ENCODE measurements at places on chromosomes 3 and 15. TPM values are rescaled to one million over a fixed set of nuclear protein-coding genes. Genes with fewer than 3 reads are reported as not detected.

GRCh38 chr15:36827824-36828223 is 248.4 kb downstream of the CDIN1 start:
- no peak overlapping the region for H3K27ac ChIP-seq
- H3K36me3 ChIP-seq = no peaks in the 10 kb centered on the region
- no peak for DNase-seq

GRCh38 chr3:51963951-51964451 is 3.3 kb downstream of the PCBP4 start:
- H3K4me1 ChIP-seq = peaks cover 8% of the 10 kb centered on the region
- no peaks in the 10 kb centered on the region for H3K36me3 ChIP-seq
- H3K27ac ChIP-seq = no peak overlapping the region
- H3K27me3 ChIP-seq = no peaks in the 10 kb centered on the region
- DNase-seq = no peak

GRCh38 chr3:117246771-117247555 is 537.4 kb downstream of the TUSC7 start:
- no peaks in the 10 kb centered on the region for H3K27me3 ChIP-seq
- H3K4me1 ChIP-seq = no peaks in the 10 kb centered on the region
- H3K27ac ChIP-seq = no peak overlapping the region
- H3K4me3 ChIP-seq = no peak overlapping the region

DNA sequence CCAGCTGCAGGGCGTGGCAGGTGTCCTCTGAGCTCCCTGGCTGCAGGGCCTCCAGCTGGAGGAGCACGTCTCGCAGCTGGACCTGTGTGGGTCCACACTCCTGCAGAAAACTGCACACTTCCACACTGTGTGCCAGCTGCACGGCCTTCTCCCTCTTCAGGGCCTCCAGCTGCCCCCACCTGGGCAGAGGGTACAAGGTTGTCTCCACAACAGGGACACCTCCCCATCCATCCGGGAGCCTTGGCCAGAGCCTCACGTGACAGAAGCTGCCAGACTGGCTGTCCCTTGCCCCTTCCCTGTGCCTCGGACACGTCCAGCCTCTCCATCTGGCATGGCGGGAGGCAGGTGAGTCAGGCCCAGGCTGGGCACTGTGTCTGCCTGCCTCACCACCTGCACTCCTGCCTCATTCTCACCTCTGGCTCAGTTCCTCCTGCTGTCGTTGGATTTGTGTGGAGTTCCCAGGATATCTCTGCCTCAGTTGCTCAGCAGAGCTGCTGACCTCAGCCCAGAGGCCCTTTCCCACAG is 14.5 kb downstream of the SPTBN5 start:
- H3K27ac ChIP-seq = no peak overlapping the region
- peaks cover 11% of the 10 kb centered on the region for H3K27me3 ChIP-seq
- no peaks in the 10 kb centered on the region for H3K36me3 ChIP-seq
- peaks cover 10% of the 10 kb centered on the region for H3K4me1 ChIP-seq
- no peak overlapping the region for H3K4me3 ChIP-seq

DNA sequence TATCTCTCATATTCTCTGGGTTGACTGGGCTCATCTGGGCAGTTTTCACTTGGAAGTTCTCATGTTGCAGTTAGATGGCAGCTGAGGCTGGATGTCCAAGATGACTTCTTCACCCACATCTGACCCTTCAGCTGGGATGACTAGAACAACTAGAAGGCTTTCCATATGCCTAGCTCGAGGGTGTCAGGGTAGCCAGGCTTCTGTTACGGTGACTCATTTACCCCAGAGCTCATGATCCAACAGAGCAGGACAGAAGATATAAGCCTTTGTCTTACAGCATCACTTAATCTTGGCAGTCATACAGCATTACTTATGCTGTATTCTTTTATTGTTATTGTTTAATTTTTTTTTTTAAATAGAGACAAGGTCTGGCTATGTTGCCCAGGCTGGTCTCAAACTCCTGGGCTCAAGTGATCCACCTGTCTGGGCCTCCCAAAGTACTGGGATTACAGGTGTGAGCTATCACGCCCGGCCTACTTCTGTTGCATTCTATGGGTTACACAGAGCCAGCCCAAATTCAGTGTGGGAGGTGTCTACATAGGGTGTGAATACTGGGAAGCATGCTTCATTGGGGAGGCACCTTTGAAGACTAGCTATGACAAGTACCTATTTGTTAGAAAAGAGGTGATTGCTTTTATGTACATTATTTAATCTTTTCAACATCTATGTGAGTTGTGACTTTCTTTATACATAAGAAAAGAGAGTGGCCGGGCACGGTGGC is 10.7 kb downstream of the HMCES start:
- H3K4me1 ChIP-seq = peaks cover 1% of the 10 kb centered on the region
- no peak overlapping the region for H3K27ac ChIP-seq
- no peaks in the 10 kb centered on the region for H3K27me3 ChIP-seq
- no peak for DNase-seq

GRCh38 chr15:93040288-93041158 is 48.5 kb downstream of the RGMA start:
- no peak for DNase-seq
- H3K27me3 ChIP-seq = peaks cover 2% of the 10 kb centered on the region
- peaks cover 6% of the 10 kb centered on the region for H3K4me1 ChIP-seq
- H3K27ac ChIP-seq = no peak overlapping the region
- no peak overlapping the region for H3K4me3 ChIP-seq
- no peaks in the 10 kb centered on the region for H3K36me3 ChIP-seq

DNA sequence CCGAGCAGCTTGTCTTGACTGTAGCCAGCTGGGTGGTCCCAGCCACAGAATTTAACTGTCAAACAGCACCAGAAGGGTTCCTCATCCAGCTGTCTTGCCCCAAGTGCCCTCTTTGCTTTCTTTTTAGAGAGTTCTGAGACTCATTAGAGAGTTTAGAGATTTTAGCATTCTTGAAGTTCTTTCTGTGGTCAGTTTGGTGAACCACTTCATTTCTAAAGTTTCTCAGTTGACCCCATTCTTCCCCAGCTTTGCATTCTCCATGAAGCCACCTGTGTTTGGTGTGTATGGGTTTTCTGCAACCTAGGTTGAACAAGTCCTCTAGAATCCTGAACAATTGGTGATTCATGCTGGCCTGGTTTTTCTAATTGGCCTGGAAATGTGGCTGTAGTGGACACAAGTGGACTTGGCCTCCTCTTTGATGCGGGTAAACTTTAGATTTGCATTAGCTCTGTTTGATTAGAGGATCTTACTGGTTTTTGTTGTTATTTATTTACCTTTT is 33.7 kb downstream of the FLNB start:
- H3K4me1 ChIP-seq = peaks cover 15% of the 10 kb centered on the region
- H3K36me3 ChIP-seq = no peaks in the 10 kb centered on the region
- no peak for DNase-seq
- no peak overlapping the region for H3K4me3 ChIP-seq

GRCh38 chr3:15064299-15064834 is 748 bp downstream of the MRPS25 start:
- H3K4me3 ChIP-seq = peak overlapping the region; percentile 91
- H3K27ac ChIP-seq = peak overlapping the region; percentile 82
- no peak for DNase-seq
- peaks cover 18% of the 10 kb centered on the region for H3K4me1 ChIP-seq
- H3K27me3 ChIP-seq = no peaks in the 10 kb centered on the region

- no peak overlapping the region for H3K4me3 ChIP-seq
- no peak overlapping the region for H3K27ac ChIP-seq
- H3K4me1 ChIP-seq = peaks cover 13% of the 10 kb centered on the region
- no peak for DNase-seq
Measured at GRCh38 chr3:14806641-14807263, 12.0 kb upstream of the FGD5 start.

GRCh38 chr3:94167796-94168195 is 104.9 kb downstream of the NSUN3 start:
- no peaks in the 10 kb centered on the region for H3K4me1 ChIP-seq
- H3K36me3 ChIP-seq = no peaks in the 10 kb centered on the region
- no peak for DNase-seq
- no peaks in the 10 kb centered on the region for H3K27me3 ChIP-seq
- H3K27ac ChIP-seq = no peak overlapping the region

GRCh38 chr15:49901996-49902684 is 216.9 kb downstream of the ATP8B4 start:
- H3K27ac ChIP-seq = peak overlapping the region; percentile 48
- no peak for DNase-seq
- no peaks in the 10 kb centered on the region for H3K27me3 ChIP-seq
- H3K4me1 ChIP-seq = peaks cover 44% of the 10 kb centered on the region
- peaks cover 60% of the 10 kb centered on the region for H3K36me3 ChIP-seq
- no peak overlapping the region for H3K4me3 ChIP-seq

DNA sequence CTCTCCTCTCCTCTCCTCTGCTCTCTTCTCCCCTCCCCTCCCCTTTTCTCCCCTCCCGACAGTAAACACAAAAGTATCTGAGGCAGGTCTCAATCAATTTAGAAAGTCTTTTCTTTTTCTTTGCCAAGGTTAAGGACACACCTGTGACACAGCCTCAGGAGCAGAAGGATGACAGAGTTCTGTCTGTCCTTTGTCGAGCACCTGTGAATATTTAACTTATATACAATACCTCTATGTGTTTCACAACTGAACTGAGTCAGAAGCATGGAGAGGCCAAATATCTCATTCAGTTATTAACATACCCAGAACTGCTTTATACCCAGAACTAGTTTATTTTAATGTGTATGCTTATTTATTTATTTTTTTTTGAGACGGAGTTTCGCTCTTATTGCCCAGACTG is 81.1 kb upstream of the ROBO1 start:
- no peaks in the 10 kb centered on the region for H3K27me3 ChIP-seq
- no peaks in the 10 kb centered on the region for H3K4me1 ChIP-seq
- H3K4me3 ChIP-seq = no peak overlapping the region
- DNase-seq = no peak
- H3K36me3 ChIP-seq = peaks cover 4% of the 10 kb centered on the region

MAGI1 gene
- not detected for total RNA-seq

TM6SF1 gene
- total RNA-seq = 15.0 TPM

ANKRD63 gene
- not detected for total RNA-seq

ABCF3 gene
- total RNA-seq = 144 TPM

GPR149 gene
- not detected for total RNA-seq

SKOR1 gene
- 0.48 TPM for total RNA-seq

Data from natural killer cell treated with Interleukin-12 subunit alpha and Interleukin-12 subunit beta and Interleukin-15 and Interleukin-18, amount 100 ng/mL, for 72 hours (primary cell).